ENCODE measurements at places on chromosomes 4 and X.
A peak's percentile ranks its signal among the peaks of the same experiment; 100 is the strongest.

DNA sequence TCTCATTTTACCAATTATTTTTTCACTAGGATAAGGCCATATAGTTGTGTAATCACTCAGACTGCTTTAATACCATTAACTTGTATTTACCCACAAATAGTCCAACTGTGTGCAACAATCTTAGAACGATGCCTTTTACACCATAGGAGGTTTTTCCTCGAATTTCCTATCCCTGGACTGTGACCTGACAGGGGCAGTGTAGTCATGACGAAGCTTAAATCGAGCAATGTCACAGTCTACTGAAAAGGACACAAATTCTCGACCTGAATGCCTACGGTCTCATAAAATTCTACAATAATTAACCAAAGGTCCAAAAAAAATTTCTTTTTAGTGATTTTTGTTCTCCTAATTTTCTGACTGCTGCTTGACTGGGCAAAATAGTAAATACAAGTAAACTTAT lies 208.9 kb downstream of the ADAMTS3 start:
- DNase-seq, result no peak

DNA sequence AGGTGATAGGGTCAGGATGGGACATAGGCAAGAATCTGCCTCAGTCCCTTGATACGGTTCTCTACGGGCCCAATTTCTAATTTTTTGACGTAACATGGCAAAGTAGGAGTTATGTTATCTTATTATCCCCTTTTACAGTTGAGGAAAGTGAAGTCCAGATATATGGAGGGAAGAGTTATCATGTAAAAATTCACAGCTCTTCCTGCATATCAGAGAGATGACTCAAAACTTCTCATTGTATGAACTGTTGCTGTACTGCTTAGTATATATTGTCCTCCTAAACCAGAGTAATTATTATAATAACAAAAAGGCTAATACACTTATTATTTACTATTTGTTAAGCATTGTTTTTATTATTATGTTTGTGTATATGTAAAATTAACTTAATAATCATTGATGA lies 260.5 kb upstream of the IGFBP7 start:
- DNase-seq, result no peak

- no peak for DNase-seq
These were observed 12.9 kb downstream of the STIM2 start for GRCh38 chr4:26873391-26874026.

DNA sequence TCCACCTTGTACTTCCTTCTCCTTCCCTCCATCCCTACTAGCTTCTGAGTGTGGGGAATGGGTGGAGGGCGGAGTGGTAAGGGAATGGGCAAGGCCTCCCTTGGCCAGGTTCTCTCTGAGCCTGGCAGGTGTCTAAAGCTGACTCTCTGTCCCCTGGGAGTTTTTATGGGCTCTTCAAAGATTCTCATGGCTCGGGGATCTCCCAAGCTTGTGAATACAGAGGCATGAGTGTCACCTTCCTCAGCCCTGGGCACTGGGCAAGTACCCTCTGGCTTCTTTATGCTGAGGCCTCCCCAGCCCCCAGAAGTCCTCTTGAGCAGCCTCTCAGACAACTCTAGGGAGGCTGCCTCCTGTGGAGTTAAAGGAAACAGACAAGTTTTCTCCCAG lies 32.5 kb upstream of the DDX3X start:
- DNase-seq, result no peak

DNA sequence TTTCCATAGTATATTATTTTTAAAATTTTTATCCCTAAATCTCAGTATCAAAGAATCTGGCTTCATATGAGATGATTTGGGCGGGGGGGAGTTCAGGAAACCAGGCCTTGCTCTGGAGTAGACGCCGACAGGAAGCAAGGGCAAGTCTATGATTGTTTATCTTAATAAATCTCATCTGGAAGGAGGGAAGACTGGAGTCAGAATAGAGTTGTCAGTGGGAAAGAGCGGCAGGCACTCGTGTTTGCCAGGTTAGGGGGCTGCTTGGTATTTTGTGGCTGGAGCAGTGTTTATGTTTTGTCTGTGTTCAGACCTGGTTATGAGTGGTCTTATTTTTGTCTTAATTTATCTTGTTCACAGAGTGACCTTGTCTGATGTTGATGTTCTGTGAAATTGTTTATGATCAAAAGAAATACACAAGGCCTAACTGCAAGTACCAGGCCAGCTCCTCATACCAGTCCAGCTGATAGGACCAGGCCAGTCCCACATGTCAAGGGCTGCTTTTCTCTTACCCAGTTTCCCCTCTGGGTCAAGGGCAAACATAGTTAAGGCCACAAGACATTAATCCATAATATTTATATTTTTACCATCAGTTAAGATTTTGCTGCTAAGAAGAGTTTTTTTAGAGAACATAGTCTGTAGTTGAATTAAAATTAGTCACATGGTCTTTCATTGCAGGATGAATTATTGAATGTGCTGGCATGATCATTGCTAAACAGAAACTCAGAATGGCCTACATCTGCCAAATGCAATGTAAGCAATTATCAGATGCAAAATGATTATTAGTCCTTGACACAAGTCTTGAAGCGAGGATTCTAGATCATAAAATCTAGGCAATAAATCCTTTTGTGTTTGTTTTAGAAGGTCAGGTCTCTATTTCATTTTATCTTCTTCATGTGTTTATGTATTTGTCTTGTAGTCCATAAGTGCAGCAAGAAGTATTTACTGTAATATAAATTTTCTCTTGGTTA lies 176.5 kb downstream of the GASK1B start:
- DNase-seq, result no peak

DNA sequence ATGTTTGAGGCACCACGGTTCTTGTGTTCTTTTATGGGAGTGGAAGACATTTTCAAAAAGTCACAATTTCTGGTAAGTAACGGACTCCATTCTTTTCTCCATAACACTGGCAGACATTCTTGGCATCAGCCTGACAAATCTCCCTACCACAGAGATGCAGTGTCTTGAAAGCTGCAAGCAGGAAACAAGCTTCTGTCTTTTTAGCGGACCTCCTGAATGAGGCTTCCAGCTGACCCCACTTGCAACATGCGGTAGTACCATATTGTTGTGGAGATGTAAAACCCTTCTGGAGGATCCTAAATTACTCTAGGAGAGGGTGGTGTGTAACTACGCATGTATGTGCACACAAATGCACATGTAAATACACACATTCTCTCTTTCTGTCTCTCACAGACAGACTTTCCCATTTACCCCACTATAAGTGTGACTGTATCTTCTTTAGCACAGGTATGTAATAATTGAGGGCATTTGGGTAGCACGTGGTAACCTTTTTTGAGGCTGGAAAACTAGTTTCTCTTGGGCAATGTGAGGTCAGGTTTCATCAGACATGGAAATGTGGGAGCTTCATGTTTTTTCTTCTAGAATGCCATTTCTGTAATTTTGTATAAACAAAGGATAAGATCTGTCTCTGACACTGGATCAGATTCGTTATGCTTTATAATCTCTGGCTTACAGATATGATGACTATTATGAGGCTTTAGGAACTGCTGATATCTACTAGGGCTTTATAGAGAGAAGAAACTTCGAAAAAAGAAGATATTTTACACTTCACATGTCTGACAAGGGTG lies 130.1 kb downstream of the MGST2 start:
- DNase-seq, result no peak

DNA sequence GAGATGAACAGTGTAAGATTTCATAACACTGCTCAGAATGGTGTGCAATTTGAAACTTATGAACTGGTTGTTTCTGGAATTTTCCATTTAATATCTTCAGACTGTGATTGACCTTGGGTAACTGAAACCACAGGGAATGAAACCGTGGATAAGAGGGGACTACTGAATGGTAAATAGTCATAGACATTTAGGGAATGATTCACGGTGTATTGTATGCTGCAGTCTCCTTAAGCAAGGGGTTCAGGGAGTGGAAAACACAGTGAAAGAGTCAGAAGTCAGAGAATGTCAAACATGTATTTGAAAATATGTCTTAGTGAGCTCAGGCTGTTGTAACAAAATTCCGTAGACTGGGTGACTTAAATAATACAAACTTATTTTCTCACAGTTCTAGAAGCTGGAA lies 398.2 kb upstream of the DIPK2B start:
- DNase-seq, result no peak

GRCh38 chr4:62709618-62710252 lies 1509.6 kb downstream of the ADGRL3 start:
- no peak for DNase-seq

DNA sequence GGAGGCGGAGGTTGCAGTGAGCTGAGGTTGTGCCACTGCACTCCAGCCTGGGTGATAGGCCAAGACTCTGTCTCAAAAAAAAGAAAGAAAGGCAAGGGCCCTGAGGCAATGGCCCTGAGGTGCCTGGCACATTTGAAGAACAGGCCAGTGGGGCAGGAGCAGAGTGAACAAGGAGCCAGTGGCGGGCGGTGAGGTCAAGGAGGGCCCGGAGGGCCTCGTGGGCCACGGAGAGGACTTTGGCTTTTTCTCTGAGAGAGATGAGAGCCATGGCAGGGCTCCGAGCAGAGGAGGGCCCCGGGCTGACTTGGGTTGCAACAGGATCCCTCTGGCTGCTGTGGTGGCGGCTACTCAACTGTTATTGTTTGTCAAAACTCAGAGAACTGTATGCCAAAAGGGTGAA lies 13.3 kb downstream of the FTSJ1 start:
- no peak for DNase-seq

DNA sequence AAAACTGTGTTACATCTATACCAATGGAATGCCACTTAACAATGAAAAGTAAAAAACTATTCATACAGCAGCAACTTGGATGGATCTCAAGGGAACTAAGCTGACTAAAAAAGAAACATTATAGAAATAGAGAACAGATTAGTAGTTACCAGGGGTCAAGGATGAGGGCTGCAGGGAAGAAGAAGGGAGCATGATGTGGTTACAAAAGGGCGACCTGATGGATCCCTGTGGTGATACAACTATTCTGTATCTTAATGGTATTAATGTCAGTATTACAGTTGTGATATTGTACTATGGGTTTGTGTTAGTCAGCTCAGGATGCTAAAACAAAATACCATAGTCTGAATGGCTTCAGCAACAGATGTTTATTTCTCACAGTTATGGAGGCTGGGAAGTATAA lies 190.7 kb downstream of the ZNF674 start:
- no peak for DNase-seq

- DNase-seq, result no peak
These were observed 333.8 kb upstream of the TENM3 start for GRCh38 chr4:181909368-181909767.

DNA sequence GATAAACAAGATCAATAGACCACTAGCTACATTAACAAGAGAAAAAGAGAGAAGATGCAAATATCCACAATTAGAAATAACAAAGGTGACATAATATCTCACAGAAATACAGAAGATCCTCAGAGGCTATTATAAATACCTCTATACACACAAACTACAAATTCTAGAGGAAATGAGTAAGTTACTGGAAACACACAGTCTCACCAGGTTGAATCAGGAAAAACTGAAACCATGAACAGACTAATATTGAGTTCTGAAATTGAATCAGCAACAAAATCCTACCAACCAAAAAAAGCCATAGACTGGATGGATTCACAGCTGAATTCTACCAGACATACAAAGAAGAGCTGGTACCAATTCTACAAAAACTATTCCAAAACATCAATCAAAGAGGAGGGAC lies 211.8 kb upstream of the CPEB2 start:
- no peak for DNase-seq

DNA sequence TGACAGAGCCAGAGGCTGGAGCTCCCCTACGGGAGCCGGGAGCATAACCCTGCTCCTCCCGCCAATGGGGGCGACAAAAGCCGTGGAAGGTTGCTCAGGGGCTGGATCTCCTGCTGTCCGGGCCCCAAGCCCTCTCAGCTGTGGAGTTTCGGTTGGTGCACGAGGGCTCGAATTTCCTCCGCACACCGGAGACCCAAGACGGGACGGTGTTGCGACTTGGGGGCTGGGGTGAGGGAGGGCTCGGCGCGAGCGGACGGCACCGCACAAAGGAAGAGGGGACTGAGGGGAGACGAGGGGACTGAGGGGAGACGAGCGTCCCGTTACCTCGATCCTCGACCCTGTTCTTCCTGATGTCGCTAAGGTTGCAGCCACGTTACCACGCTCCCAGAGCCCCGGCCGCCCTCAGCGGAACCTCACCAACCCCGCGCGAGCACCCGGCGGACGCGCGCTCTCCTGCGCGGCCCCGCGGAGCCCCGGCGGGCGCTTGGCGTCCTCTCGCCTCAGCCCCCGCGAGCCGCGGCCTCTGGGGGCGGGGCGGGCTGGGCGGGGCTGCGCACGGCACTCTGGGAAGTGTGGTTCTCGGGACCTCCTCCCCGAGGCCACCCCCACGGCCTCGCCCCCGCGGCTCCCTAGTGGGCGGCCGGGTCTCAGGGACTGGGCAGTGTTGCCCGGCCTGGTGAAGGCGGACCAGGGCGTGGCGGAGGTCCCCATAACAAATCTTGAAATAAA lies at the start of gene KLHL8:
KLHL8 (minus strand) TSS at position 525 of the 729 bp plus-strand sequence. CDS start 25,079 bp downstream, outside the sequence.
- peak; percentile 83 for DNase-seq

GRCh38 chrX:5730556-5730955 lies 498.1 kb downstream of the NLGN4X start:
- DNase-seq, result no peak

- no peak for DNase-seq
These were observed 19.9 kb upstream of the IGSF1 start for GRCh38 chrX:131308980-131309379.

GRCh38 chrX:130165181-130165702 lies 399 bp downstream of the AIFM1 start:
- DNase-seq, result no peak

GRCh38 chr4:48380583-48381167 lies 39.3 kb downstream of the SLAIN2 start:
- DNase-seq, result no peak

- no peak for DNase-seq
These were observed 1.6 kb downstream of the OTUD4 start for GRCh38 chr4:145178740-145179280.

GRCh38 chrX:112512509-112512908 lies 167.2 kb downstream of the LHFPL1 start:
- DNase-seq, result no peak

- no peak for DNase-seq
These were observed 39.1 kb upstream of the MBTPS2 start for GRCh38 chrX:21800344-21800770.

DNA sequence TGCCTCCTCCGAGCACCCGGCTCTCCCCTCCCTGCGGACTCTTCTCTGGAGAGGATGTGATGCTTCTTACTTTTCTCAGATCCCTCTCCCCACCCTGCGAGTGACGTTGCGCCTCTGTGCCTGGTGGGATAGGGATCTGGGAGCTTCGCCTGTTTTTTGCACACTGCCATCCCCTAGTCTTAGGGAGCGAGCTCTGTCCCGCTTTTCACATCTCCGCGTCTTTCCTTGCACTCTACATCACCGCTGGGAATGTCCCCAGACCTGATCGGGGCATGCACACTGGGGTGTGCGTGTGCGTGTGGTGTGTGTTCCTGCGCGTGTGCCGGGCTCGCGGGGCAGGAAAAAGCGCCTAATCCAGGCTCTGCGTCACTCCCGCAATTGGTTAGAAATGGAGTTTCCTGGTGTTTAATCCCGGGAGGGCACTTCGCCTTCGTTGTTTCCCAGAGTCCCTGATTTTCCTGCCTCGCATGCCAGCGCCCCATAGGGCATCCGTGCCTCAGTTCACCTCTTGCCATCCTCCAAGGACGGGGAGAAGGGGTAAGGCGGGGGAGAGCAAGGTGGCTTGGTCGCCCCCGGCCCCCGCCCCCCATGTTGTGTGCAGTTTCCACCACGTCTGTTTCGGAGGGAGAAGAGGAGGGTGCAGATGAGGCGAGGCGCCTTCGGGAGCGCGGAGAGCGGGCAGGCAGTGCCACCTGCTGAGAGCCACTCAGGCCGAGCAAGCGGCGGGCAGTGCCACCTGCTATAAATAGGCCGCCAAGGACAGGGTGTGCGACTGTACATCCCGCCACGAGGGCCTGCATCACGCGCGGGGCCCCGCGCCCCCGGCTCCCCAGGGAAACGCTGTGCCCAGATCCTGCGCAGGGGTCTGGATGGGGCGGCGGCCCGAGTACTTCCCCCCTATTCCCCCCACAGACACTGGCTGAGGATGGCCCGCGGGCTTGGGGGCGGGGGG lies 759 bp upstream of the TBC1D1 start:
- DNase-seq, result peak; percentile 36
